Colonic mucosa (tissue), 4 donors: ENCODE measurements at places on chromosomes 6 and 20. TPM values are rescaled to one million over a fixed set of nuclear protein-coding genes. Genes with fewer than 3 reads are reported as not detected.

DNA sequence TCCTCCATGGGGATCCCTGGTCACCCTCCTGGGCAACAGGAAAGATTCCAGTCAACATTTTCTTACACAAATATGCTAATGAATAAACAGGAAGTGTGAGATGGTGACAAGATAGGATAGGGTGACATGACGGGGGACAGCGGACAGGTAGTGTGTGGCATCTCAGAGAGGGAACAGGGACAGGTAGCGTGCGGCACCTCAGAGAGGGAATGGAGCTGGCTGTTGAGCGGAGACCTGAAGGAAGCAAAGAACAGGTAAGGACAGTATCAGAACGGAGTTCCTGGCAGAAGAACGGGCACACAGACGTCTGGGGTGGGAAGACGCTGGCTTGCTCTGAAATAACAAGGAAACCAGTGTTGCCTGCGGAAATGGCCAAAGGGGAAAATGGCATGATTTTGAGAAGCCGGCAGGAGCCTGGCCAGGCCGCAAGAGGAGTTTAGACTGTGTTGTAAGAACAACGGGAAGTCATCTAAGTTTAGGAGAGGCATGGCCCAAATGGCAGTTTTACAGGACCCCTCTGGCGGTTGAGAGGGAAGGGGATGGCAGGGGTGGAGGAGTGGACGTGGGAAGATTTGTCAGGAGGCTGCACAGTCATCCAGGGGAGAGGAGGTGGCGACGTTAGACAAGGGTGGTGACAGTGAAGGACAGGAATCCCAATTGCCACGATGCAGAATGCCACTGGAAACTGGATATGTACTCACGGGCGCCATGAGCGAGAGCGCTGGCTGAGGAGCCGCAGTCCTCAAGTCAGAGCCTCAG, 111.6 kb downstream of the JPH2 start:
- DNase-seq, result no peak

DNA sequence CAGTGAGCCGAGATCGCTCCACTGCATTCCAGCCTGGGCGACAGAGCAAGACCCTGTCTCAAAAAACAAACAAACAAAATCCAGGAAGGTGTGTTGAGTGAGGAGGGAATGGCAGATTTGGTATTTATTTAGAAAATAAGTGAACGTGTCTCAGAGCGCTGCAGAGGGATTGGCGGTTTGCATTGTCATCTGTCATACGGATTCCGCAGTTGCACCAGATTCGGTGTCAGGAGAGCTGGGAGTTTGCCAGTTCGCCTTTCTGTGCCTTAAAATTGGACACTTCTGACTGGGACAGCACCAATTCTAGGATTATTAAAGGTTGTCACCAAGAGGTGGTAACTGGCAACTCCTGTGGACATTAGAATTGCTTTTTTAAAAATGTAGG, 912 bp downstream of the SNRNP48 start:
- DNase-seq, result peak; percentile 28

- DNase-seq, result no peak
These were observed 20.5 kb downstream of the BCAS4 start for GRCh38 chr20:50815162-50815989.

DNA sequence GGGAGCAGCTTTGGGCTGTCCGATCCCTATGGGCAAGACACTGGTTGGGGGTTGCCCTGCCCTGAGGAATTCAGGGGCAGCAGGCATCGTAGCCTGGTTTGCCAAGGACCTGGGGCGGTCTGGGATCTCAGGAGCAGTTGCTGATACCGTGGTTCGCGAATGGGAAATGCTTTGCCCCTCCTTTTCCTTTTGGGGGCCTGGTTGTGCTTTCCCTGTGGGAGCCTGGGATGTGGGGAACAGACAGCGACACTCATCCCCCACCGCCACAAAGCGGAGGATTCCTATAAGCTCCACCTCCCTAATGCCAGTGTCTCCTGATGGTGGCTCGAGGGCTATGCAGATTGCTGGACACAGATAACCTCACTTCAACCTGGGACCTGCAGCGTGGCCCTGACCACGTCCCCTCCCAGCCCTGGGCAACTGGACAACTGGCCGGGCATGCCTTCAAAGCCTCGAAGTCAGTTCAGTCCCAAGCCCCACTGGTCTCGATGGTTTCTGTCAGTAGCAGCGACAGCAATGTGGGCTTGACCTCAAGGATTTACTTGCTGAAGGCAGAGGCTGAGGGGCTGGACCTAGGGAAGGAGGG, 3.3 kb downstream of the CEBPB start:
- DNase-seq, result no peak

The FITM2 gene
- total RNA-seq, result 11.6 TPM

- DNase-seq, result no peak
These were observed 153.7 kb downstream of the TMEM242 start for GRCh38 chr6:157169656-157170055.

The ME1 gene
- total RNA-seq, result 11.0 TPM

DNA sequence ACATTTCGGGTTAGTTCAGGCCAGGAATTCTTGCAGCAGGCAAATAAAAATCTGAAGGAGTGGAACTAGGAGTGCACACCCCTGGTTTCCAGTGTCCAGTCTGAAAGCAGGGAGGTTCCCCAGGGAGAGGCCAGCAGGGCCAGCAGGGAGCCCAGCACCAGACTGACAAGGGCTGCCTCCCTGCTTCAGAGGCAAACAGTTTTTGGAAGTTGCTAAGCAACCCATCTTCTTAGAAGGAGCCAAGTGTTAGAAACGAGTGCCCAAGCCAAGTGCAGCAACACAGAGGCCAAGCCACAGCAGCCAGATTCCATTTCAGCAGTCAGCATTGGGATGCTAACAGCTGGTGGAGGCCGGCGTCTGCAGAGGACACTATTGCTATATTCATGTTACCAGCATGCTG, 179.1 kb downstream of the SYNDIG1 start:
- no peak for DNase-seq

DNA sequence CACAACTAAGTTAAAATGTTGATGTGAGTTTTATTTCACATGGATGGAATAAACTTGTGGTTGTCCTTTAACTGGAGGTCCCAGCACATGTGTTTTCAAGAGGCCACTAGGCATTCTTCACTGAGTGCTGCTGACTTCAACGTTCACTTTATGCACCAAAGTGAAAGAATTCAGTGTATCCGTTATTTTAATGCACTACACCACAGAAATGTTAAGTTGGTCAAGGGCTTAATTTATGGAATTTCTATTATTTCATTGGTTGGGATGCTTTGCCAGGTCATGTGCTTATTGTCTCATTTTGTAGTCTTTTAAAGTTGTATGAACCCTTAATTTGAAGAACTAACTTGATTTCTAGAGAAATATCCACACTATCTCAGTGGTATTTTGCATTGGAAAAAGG, 106.4 kb downstream of the PPP1R14C start:
- DNase-seq, result no peak

The GRM4 gene
- not detected for total RNA-seq

GRCh38 chr6:28922004-28922820, 1.6 kb downstream of the TRIM27 start:
- peak; percentile 64 for DNase-seq

GRCh38 chr20:35820715-35821114, 48.9 kb downstream of the PHF20 start:
- DNase-seq, result no peak

The FOXQ1 gene
- 0.42 TPM for total RNA-seq

DNA sequence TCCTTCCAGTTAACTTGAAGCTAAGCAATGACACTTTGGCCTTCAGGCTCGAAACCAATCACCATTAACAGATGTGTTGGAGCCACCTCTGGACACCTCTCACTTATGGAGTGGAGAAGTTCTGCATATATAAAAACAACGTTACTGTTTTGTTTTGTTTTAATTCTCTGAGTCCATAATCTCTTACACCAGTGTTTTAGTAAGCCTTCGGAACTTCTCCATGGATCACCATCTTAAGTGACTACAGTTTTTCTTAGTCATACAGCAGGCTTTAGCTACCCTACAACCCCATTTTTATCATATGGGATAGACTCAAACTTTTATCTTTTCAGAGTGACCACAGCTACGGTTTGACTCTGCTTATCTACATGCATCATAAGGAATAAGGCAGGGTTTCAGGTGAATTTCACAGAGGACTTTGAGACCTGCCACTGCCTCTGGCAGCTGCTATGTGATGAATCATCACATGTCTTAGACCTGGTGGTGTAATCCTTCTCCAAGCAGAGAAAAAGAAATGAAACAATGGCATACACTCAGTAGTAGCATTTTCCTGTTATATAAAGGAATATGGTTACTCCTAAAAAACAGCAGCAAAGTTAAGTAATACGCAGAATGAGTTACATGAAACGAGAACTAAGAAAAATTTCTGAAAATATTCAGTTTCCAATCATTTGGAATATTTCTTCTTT, 5.5 kb upstream of the HDDC2 start:
- no peak for DNase-seq

DNA sequence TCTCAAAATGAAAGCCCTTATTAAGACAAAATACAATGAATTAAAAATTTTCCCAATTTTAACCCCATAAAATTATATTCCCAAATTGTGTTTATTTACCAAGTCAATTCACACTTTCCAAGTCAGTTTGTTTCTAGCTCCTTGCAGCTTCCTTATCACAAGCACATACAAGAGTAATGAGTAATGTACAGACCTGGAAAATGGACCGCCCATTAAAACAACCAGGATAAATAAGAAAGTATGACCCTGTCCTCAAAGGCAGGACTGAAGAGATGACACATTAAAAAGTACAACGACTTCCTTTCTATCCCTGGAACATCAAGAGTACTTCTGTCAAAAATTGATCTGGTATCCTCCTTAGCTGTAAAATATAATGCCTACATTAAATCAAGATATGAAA, 47.1 kb upstream of the TMX4 start:
- DNase-seq, result no peak

GRCh38 chr6:119196715-119197114, 118.3 kb upstream of the FAM184A start:
- DNase-seq, result no peak

DNA sequence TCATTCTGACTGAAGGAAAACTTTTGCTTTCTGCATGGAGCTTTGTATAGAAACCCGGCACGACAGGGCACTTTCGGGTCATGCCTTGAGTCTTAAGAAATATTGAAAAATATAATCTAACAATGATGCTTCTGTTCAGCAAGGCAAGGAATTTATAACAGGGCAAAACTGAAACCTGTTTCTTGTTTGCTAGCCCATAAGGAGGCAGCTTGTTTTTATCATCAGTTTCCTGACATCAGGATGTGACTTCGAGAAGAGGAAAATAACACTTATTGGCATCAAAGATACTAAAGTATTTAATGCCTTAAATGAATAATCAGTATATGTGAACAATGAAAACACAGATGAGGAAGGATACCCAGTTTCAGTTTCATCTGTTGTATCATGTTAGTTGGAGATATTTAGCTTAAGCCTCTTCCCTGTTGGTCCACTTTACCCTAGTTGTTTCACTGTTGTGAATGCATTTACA, 146.5 kb downstream of the CDKAL1 start:
- no peak for DNase-seq

GRCh38 chr6:14912706-14913105, 333.2 kb upstream of the JARID2 start:
- DNase-seq, result no peak

The INSM1 gene
- 5.0 TPM for total RNA-seq

DNA sequence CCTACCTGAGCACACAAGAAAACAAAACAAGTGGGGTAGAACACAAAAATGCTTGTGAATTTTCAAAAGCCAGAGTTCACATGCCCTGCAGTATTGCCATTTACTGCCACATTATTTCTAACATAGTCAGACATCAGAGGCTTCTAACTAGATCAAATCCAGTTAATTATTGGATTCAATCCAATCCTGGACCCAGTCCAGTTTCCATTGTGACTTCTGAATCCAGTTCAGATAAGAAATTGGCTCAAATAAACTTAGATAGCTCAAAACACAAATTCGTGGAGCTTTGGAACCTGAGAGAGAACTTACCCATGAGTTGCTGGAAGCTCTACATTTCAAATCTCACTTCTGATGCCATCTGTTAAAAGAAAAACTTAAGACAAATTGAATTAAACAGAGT, 85.2 kb upstream of the ANKEF1 start:
- DNase-seq, result no peak

The PLN gene
- 1.3 TPM for total RNA-seq

DNA sequence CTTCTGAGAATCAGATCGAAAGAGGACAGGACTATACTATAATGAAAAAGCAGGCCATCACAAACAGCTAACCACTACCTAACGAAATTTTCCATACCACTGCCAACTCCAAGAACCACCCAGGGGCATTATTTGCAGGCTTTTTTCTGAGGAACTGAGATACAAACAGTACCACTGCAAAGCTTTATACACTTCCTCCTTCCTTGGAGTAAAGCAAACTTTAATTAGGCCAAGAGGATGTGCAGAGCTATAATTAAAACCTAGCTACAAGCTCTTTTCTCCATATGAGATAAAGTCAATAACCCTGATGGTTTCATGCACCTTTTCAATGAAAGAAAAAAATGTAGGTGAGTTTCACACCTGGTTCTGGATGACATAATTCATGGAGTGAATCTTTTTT, 68.5 kb downstream of the ELOVL5 start:
- DNase-seq, result no peak

The HDGFL1 gene
- total RNA-seq, result not detected

The SLC32A1 gene
- total RNA-seq, result not detected

The PHACTR1 gene
- 1.7 TPM for total RNA-seq

- no peak for DNase-seq
These were observed 17.1 kb upstream of the VSTM2L start for GRCh38 chr20:37885593-37886503.

DNA sequence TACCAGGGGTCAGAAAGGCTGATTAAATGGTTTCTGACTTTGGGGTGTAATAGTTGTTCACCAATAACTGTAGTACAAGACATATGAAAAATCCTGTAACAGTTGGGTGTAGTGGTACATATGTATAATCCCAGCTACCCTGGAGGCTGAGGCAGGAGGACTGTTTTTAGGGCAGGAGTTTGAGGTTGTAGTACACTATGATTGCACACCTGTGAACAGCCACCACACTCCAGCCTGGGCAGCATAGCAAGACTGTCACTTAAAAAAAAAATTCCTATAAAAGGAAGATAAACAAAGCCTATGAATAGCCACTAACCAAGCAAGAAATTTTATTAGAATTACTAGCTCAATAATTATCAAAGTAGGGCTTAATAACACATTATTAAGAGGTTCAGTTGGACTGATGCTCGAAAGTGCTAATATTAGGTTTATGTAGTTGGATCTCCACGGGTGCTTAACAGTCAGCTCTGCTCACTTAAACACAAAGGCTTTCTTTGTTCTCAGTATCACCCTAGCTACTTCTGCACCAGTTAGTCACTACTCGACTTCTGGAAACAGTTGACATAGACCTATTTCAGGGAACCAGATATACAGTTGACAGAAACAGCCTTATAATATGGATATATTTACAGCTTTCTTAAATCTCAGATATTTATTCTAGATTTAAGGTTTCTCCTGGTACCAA, 113.0 kb downstream of the MTFR2 start:
- no peak for DNase-seq

The ABCF1 gene
- total RNA-seq, result 43.6 TPM

- no peak for DNase-seq
These were observed 547.2 kb downstream of the CDH26 start for GRCh38 chr20:60505423-60505822.

DNA sequence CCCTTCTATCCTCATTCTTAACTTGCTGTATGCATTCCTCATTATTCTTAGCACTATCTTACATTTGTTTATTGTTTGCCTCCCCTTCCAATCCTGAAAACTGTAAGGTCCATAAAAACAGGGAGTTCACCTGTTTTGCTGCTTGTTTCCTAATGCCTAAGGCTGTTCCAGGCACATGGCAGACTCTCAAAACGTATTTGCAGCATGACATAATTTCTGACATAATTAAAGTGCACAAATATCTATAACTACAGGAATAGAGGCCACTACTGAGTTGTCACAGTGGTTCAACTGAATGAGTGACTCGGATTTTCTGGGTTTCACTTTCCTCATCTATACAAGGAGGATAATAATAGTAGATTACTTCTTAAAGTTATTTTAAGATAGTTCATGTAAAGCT, 83.0 kb downstream of the HFE start:
- no peak for DNase-seq
